Transverse colon (tissue), 4 donors: ENCODE measurements at places on chromosomes 16 and 17. TPM values are rescaled to one million over a fixed set of nuclear protein-coding genes. Genes with fewer than 3 reads are reported as not detected.

DNA sequence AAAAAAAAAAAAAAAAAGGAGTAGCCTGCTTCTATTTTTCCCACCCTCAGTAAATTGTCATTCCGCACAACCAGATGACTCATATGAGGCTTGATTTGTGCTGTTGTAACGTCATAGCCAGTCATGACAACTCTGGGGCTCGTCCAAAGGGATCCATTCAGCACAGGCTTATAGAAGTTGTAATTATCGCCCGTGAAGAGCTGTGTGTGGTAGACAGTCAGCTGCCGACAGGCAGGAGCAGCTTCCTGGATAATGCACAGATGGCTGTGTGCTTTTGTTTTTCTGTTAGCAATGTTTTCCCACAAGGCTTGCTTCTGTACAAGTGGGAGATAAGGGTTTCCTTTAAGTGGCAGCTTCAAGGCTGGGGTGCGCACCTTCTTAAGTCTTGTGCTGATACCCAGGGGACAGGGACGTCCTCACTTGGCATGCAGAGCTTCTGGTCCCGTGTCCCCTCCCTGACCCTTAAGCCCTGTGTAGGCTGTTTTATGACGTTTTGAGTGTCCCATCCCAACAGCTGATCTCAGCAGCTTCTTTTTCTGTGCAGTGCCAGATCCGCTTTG lies 26.0 kb downstream of the SNX29 start:
- no peaks in the 10 kb centered on the region for H3K27me3 ChIP-seq
- DNase-seq: no peak
- H3K4me3 ChIP-seq: no peak overlapping the region
- H3K27ac ChIP-seq: no peak overlapping the region
- no peaks in the 10 kb centered on the region for H3K36me3 ChIP-seq
- H3K4me1 ChIP-seq: no peaks in the 10 kb centered on the region

Gene ULK2
- total RNA-seq: 13.8 TPM

GRCh38 chr17:61416540-61417363 lies 17.1 kb downstream of the TBX2 start:
- no peaks in the 10 kb centered on the region for H3K36me3 ChIP-seq
- no peak overlapping the region for H3K27ac ChIP-seq
- DNase-seq: peak; percentile 77
- no peak overlapping the region for H3K4me3 ChIP-seq
- peaks cover 43% of the 10 kb centered on the region for H3K27me3 ChIP-seq

Gene EMP2
- 51.0 TPM for total RNA-seq

Gene TMEM220
- total RNA-seq: 8.1 TPM

GRCh38 chr16:22425036-22425801 lies 50.8 kb upstream of the CDR2 start:
- no peaks in the 10 kb centered on the region for H3K36me3 ChIP-seq
- no peaks in the 10 kb centered on the region for H3K27me3 ChIP-seq
- DNase-seq: no peak
- H3K27ac ChIP-seq: peak overlapping the region; percentile 74
- H3K4me1 ChIP-seq: no peaks in the 10 kb centered on the region
- H3K4me3 ChIP-seq: no peak overlapping the region

Gene CTRB1
- not detected for total RNA-seq

Gene MPP3
- total RNA-seq: 10.7 TPM

DNA sequence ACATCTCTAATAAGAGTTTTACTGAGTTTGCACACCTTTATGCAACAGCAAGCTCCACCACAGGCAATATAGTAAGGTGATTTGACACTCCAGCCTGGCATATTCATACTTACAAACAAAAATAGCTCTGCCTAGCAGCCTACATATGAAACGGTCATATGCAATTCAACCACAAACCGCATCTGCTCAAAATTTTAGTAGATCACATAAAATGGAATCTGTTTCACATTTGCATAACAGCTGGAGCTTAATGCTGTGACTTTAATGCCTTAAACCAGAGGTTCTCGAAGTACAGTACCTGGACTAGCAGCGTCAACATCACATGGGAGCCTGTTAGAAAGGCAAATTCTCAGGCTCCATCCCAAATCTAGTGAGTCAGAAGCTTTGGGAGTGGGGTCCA lies 578.4 kb downstream of the CDH11 start:
- H3K4me1 ChIP-seq: no peaks in the 10 kb centered on the region
- no peak overlapping the region for H3K27ac ChIP-seq
- H3K4me3 ChIP-seq: no peak overlapping the region

Gene ITGB4
- total RNA-seq: 258 TPM

Gene VMO1
- 1.9 TPM for total RNA-seq

Gene SF3B3
- 64.1 TPM for total RNA-seq

DNA sequence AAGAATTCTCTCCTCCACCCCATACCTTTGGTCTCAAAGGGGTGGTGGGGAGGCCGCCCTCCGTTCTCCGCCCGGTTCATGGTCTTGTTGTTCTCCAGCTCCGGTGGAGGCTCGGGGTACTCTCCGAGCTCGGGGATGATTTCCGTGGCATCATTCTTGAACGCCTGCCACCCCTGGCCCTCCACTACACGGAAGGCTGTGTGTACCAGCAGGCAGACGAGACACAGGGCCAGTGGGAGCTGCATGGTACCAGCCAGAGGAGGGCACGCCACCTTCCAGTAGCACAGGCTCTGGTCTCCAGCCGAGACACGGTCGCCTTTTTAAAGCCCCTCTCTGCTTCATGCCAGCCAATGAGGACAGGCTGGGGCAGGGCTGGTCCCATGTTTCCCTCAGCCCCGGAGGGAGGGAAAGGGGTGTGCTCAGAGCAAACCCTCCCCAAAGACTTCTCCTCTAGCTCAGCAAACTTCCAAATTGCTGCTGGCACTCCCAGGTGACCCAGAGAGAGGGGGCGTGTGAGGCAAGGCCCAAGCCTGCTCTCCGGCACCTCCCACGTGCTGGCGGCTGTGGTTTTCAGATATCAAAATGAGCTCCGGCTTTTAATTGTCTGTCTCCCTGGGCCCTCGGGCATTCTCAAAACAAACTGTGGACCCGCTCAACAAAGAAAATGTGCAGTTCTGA lies at the start of gene SOST:
SOST (minus strand) TSS at position 295 of the 678 bp plus-strand sequence; CDS start at position 245, 50 bp downstream.
- H3K27ac ChIP-seq: no peak within 1 kb of the TSS
- H3K4me3 ChIP-seq: no peak within 1 kb of the TSS
- H3K27me3 ChIP-seq: peaks cover 50% of the 10 kb centered on the region

DNA sequence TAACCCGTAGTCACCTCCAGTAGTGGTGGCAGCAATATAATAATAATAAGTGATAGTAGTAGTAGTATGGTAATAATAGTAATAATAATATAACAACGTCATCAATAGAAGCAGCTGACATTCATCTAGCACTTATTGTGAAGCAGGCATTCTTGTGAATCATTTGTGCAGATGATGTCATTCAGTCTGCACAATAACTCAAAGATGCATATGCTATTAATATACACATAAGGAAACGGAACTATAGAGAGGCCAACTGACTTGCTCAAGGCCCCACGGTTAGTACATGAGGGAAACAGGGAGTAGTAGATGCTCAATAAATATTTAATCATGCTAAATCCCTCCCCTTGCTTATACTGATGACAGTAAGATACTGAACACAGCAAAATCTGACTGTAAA lies 35.4 kb upstream of the GAN start:
- H3K4me1 ChIP-seq: peaks cover 37% of the 10 kb centered on the region
- DNase-seq: no peak
- no peak overlapping the region for H3K27ac ChIP-seq

Gene CES5A
- not detected for total RNA-seq

Gene FBXL16
- 0.60 TPM for total RNA-seq

- peaks cover 6% of the 10 kb centered on the region for H3K4me1 ChIP-seq
- no peak overlapping the region for H3K27ac ChIP-seq
- no peaks in the 10 kb centered on the region for H3K36me3 ChIP-seq
- no peaks in the 10 kb centered on the region for H3K27me3 ChIP-seq
- DNase-seq: no peak
These were observed 15.2 kb downstream of the KCTD5 start for GRCh38 chr16:2697401-2697948.

DNA sequence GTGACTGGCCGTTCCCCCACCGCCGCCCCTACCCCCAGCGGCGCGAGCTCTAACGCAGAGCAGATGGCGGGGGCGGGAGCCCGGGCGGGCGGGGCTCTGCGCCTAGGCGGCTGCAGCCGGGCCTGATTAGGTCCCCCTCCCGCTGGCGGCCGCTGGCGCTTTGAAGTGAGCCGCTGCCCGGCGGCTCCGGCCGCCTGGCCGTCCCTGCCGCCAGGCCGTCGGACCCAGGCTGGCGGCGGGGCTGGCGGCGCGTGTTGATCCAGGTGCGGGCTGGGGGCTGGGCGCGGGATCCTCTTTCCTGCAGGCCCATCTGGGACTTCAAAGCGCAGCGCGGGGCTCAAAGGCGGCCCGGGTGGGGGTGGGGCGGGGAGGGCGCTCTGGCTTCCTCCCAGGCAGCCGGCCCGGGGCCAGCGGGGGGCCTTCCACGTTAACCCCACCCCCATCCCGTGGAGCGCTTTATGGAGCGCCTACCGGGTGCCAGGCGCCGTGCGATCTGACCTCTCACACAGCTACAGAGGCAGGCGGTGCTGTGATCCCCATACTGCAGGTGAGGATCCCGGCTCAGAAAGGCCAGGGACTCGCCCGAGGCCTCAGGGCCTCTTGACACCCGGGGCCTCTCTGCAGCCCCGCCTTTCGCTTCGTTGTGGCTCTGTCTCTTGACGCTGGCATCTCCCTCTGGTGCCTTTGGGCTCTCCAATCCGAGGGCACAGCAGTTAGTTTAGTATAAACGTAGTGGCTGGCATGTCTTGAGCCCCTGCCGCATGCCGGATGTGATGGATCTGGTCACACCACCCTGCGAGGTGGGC lies 80.0 kb upstream of the NKD1 start:
- H3K4me3 ChIP-seq: peak overlapping the region; percentile 43
- H3K36me3 ChIP-seq: no peaks in the 10 kb centered on the region
- peaks cover 25% of the 10 kb centered on the region for H3K27me3 ChIP-seq
- peak; percentile 11 for DNase-seq
- no peak overlapping the region for H3K27ac ChIP-seq
- no peaks in the 10 kb centered on the region for H3K4me1 ChIP-seq

- peaks cover 62% of the 10 kb centered on the region for H3K4me1 ChIP-seq
- H3K27me3 ChIP-seq: no peaks in the 10 kb centered on the region
- H3K36me3 ChIP-seq: no peaks in the 10 kb centered on the region
- peak overlapping the region; percentile 97 for H3K27ac ChIP-seq
- peak; percentile 79 for DNase-seq
These were observed 1.8 kb downstream of the MMP15 start for GRCh38 chr16:58027161-58027915.

GRCh38 chr16:2392025-2392424 lies 37.2 kb upstream of the CCNF start:
- no peaks in the 10 kb centered on the region for H3K4me1 ChIP-seq
- DNase-seq: no peak
- H3K27ac ChIP-seq: no peak overlapping the region
- H3K36me3 ChIP-seq: no peaks in the 10 kb centered on the region

- peak overlapping the region; percentile 98 for H3K27ac ChIP-seq
- peak; percentile 87 for DNase-seq
- H3K4me1 ChIP-seq: peaks cover 56% of the 10 kb centered on the region
- H3K27me3 ChIP-seq: no peaks in the 10 kb centered on the region
These were observed 49.4 kb upstream of the GSE1 start for GRCh38 chr16:85563515-85564276.

Gene ALOX12B
- not detected for total RNA-seq

DNA sequence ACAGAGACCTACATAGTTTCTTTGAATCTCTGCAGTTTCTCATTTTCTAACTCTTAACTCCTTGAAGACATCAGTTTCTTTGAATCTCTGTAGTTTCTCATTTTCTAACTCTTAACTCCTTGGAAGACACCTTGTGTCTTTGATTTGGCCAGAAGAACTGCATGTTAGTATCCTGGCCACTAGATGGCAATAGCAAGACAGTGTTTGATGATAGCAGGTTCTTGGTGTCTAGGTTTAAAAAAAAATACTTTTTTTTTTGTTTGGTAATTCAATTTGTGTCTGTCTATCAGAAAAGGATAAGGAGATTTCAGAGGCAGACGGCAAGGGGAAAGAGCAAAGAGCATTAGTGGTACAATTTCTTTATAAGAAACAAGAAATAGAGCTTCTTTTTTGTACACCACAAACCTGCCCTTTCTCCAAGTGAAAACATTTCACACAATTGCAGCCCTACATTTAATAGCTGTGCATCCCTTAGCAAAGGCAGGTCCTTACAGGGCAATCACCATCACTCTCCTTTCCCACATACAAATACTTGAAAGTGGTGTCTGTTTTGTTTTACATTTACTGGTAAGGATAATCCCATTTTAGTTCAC lies 1324.9 kb upstream of the CDH8 start:
- H3K27ac ChIP-seq: no peak overlapping the region
- H3K4me1 ChIP-seq: no peaks in the 10 kb centered on the region
- DNase-seq: no peak
- no peaks in the 10 kb centered on the region for H3K27me3 ChIP-seq
- no peak overlapping the region for H3K4me3 ChIP-seq

Gene KRT16
- total RNA-seq: not detected

DNA sequence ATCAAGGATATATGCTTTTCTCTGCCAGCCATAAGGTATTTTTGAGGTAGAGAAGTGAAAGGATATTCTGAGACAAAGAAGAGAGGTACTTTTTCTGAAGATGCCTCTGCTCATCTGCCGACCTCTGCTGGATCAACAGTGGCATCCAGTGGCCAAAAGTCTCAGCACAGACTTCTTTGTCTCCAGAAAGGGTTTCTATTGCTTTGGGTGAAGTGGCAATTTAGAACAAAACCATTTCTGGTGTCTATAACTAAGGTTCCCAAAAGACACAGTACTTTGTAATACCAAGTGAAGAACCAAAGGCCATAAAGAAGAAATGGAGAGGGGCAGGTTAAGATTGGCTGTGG lies 155.2 kb upstream of the C17orf78 start:
- H3K4me1 ChIP-seq: no peaks in the 10 kb centered on the region
- no peaks in the 10 kb centered on the region for H3K36me3 ChIP-seq
- no peak overlapping the region for H3K4me3 ChIP-seq
- peak; percentile 9 for DNase-seq
- no peaks in the 10 kb centered on the region for H3K27me3 ChIP-seq
